ENCODE measurements at places on chromosomes 3 and 15.

DNA sequence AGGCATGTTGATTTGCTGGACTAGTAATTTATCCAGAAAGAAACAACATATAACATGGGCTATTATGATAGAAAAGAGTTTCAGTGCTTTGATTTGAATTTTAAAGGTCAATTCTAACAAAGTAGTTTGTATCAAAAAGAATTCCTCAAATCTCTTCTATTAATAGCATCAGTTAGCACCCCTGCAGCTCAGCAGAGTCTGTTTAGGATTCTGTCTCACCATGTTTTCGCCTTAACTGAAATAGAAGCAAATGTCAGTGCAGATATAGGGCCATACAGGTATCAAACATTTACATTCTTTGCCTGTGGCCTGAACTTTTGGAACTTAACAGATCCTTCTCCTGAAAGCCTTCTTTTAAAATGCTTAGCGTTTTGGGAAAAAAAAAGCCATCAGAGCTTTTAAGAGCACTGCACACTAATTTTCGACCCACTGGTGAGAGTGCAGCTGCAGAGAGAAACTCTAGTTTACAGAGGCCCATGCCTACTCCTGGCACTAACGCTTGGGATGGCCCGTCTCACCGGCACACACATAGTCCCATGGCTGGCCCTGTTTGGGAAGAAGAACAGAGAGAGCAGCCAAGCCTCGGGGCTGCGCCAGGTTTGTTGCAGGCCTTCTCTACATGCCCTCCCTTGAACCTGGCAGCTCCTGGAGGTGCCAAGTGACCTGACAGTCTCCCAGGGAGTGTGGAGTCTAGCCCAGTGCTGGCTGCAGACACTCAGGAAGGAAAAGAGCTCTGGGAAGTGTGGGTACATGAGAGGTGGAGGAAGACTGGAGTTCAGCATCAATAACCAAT is 9.9 kb upstream of the PAQR9 start:
- no peak for DNase-seq

DNA sequence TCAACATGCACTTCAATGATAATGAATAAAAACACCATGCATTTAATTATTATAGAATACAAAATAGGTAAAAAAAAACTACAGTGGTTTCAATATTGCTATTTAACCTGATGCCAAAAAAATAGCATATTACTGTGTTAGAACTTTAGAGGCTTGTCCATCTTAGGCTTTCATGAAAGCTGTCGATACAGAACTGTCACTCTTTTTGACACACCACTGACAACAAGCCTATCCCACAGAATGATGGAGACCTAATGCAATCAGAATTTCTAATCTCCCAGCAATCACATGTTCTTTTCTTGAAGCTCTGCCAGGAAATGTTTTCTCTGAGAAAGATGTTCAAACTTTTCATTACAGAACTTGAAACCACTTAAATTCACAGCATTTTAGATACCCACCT is 490.3 kb upstream of the EPHA6 start:
- no peak for DNase-seq

GRCh38 chr3:30199096-30199759 is 407.2 kb upstream of the TGFBR2 start:
- DNase-seq = no peak

- no peak for DNase-seq
Observed at GRCh38 chr15:39706206-39706605, 76.4 kb downstream of the FSIP1 start.

DNA sequence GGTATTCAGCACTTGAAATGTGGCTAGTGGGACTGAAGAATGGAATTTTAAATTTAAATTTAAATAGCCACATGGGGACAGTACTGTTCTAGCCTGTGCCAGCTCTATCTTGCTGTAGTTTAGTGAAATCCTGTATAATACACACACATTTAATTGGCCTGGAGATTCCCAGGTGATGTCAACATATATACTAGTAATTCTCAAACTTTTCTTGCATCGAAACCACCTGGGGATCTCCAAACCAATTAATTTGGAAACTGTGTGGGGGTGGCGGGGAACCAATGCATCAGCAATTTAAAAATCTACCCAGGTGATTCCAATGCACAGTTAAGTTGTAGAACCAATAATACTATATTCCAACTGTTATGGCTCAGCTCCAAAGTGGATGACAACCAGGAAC is 228.9 kb upstream of the MRPL3 start:
- no peak for DNase-seq

DNA sequence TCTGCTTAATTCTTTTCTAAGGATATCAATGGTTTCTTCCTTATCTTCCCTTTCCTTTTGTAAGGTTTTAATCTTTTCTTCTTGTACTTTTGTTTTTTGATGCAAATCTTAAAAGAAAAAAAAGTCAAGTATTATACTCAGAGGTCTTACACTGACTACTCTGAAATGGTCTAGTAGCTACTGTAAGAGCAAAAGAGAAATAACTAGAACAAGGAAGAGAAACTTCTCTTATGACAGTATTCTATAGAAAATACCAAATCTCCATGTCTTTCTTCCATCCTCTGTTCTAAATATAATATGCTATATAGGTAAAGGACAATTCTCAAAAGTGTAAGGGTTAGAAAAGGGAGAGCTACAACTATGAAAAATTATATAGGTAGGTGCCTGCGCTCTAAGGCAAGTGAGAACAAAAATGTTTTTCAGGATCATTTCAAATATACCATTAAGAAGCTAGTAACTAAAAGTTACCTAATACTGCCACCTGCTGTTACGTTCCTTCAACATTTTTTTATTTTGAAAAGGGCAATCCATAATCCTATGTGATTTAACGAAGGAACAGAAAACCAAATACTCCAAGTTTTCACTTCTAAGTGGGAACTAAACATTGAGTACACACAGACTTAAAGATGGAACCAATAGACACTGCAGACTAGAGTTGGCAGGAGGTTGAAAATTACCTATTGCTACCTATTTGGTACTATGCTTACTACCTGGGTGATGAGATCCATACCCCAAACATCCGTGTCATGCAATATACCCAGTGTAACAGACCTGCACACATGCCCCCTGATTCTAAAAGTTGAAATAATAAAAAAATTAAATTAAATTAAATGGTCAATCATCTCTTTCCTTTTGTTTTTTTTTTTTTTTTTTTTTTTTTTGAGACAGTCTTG is 36.7 kb downstream of the CIP2A start:
- no peak for DNase-seq

- no peak for DNase-seq
Observed at GRCh38 chr3:153330901-153331300, 168.9 kb downstream of the RAP2B start.

DNA sequence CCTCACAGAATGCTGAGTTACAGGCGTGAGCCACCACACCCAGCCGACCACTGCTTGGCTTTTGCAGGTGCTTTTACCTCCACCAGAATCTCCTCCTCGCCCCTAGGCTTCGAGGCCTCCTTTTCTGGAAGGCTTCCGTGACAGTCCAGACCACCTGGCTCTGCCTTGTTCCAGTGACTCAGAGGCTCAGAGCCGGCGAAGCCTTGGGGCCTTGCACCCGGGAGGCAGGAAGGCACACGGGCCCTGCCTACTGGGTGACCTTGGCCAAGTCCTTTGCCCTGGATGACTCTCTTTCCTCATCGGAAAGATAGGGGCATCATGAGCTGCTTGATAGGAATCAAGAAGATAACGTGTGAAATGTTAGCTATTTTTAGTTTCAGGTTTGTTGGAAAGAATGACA is 31.3 kb upstream of the FURIN start:
- DNase-seq = no peak

DNA sequence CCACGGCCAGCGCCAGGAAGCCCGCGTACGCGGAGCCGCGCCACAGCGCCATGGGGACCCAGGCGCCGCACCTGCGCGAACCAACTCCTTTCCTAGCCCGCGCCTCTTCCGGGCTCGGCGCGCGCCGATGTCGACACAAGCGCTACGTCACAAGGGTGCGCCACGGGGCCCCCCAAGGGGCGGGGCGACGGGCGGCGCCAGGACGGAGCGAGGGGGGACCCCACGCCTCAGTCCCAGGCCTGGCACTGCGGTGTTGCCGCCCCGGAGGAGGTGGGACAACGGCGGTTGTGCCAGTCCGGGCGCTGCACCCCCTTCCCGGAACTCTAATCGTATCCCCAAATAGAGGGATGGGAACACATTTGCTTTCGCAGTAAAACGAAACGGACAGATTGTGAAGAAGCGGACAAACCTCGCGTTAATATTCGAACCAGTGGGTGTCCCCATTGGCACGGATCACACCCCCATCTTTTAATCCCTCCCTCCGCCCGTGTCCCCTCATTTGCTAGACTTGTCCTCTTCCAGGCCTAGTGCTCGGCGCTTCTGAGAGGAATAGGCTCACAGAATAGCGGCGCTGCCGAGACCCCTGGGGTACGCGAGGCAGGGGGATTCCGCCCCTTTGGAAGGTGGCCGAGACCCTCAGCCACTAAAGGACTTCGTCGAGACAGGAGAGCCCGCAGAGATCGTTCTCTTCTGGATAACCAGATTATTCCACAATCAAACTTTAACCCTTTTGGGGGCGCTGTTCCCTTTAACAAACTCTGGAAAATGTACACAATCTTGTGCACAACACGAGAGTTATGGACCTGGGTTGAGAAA is at the start of gene ADPGK:
ADPGK (minus strand) TSS at position 119 of the 816 bp plus-strand sequence; CDS start at position 52, 67 bp downstream.
- peak; percentile 55 for DNase-seq

All from cortex of kidney (tissue), 1 donor.